ENCODE measurements at places on chromosomes 5 and 9. TPM values are rescaled to one million over a fixed set of nuclear protein-coding genes. Genes with fewer than 3 reads are reported as not detected.

Gene MAMDC4
- 7.6 TPM for total RNA-seq

- no peaks in the 10 kb centered on the region for H3K27me3 ChIP-seq
- no peak for DNase-seq
- no peaks in the 10 kb centered on the region for H3K36me3 ChIP-seq
- no peak overlapping the region for H3K4me3 ChIP-seq
Measured at GRCh38 chr5:39189292-39189955, 29.9 kb downstream of the FYB1 start.

DNA sequence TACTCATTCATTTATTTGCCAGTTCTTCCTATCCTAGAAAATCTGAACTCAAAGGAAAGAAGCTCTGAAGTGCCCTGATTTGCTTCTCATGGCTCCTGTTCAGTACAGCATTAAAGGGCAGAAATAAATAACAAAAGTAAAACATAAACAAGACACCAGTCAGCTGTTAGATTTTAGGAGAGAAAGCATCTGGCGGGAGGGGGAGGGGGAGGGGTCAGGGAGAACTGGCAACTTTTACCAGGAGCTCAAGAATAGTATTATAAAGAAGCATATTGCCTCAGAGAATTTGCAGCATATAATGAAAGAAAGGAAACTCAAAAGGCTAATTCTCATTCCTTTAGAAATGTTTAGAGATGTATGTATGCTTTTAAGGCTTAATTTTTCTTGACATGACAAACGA lies 68.1 kb downstream of the SEMA6A start:
- H3K4me3 ChIP-seq: no peak overlapping the region
- no peak for DNase-seq
- H3K4me1 ChIP-seq: no peaks in the 10 kb centered on the region

DNA sequence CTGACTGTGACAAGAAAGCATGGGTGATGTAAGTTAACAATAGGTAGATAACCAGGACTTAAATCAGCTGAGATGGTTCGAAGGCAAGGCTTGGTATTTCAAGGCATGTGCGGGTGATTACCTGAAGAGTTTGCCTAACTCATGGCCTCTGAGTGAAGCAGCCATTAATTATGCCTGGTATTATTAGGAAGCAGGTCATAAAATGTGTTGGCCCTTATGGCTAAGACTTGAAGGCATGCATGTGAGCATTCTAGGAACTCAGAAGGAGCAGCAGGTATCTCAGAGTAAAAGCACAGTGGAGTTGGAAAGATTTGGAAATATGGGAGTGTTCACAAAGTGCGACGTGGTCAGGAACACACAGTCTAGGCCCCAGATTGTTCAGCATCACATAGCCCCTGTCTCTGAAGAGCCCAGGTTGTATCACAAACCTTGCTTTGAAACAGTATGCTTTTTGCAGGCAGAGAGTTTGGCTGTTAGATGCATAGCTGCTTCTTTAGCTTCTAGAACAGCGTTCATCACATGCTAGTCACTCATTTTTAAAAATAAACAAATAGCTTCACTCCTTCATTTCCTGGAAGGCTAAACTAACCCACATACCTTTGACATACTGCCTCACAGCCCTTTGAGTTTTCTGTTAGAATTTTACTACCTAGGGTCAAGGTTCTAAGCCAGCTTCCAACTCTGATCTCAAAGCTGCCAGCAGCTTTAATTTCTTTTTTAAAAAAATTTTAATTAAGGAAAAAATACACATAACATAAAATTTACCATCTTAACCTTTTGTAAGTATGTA lies 2.1 kb downstream of the HEXB start:
- no peaks in the 10 kb centered on the region for H3K27me3 ChIP-seq
- no peak overlapping the region for H3K4me3 ChIP-seq
- peak overlapping the region; percentile 67 for H3K27ac ChIP-seq

DNA sequence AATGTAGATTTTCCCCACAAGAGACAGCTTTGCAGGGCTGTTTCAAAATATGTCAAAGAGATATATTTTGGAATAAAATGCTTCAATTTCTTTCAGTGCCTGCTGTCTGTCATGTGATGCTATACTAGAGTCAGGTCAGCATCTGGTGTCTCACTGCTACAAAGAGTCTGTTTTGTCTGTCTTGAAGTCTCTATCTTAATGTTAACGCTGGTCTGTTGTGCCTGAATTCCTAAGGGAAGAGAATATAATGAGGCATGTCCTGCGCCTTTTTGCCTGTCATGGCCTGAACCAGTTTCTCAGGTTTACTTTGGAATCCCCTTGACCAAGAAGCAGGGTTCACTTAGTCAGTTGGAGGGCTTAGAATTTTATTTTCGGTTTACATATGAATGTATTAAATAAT lies 176.4 kb downstream of the PDZD2 start:
- H3K4me3 ChIP-seq: no peak overlapping the region
- H3K27ac ChIP-seq: no peak overlapping the region
- DNase-seq: no peak
- no peaks in the 10 kb centered on the region for H3K4me1 ChIP-seq
- no peaks in the 10 kb centered on the region for H3K27me3 ChIP-seq

DNA sequence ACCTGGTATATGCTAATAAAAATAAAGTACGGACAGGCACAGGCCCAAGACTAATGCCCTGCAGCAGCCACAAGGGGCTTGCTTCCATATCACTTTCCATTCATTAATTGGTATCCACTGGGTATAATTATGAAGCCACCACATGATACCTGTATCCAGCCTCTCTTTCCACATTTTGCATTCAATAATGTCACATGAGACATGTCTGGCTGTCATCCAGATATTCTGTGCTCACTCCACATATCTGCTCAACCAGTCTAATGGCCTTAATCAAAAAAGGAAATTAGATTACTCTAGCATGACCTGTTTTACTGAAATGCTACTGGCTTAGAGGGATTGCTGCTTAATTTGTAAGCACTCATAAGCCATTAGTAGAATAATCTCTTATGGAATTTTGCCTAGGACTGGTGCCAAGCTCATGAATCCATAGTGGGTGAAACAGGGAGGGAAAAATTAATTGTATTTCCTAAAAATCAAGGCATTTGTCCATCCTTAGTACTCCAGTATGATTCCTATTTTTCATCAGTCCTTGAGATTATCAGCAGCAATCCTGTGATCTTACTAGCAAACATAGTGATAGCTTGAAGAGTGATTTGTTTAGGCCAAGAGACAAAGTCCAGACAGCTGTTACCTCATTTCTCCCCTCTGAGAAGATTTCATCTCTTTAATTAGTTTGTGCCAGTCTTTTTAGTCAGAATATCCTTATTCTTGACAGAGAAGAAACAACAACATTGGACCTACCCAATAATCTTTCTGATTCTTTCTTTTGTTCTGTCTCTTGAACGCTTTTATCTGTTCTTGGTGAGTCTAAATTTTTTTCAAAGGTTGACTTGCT lies 119.2 kb upstream of the ABCA1 start:
- H3K4me3 ChIP-seq: no peak overlapping the region
- DNase-seq: no peak
- no peaks in the 10 kb centered on the region for H3K27me3 ChIP-seq
- H3K27ac ChIP-seq: no peak overlapping the region
- H3K4me1 ChIP-seq: no peaks in the 10 kb centered on the region
- H3K36me3 ChIP-seq: no peaks in the 10 kb centered on the region

DNA sequence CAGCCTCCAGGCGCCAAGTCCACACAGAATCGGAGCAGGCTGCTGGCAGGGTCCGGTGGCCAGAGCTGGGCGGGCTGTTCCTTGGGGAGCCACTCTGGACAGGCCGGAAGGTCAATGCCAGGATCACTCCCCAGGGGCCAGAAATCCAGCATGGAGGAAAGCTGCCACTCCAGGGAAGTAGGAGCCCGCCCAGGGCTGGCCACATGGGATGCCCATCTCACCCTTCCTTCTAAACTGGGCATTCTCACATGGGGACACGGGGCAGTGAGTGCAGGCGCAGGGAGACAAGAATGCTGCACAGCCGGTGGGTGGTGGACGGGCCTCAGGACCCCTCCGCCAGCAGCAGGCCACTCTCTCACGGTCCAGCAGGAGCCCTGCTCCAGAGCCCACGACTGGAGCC lies 58.2 kb downstream of the ADAMTS2 start:
- H3K36me3 ChIP-seq: no peaks in the 10 kb centered on the region
- H3K4me3 ChIP-seq: no peak overlapping the region
- no peaks in the 10 kb centered on the region for H3K27me3 ChIP-seq
- DNase-seq: no peak
- no peaks in the 10 kb centered on the region for H3K4me1 ChIP-seq

- no peak overlapping the region for H3K27ac ChIP-seq
- no peak overlapping the region for H3K4me3 ChIP-seq
- no peak for DNase-seq
Measured at GRCh38 chr5:179771311-179771895, 22.4 kb upstream of the LTC4S start.

- no peak for DNase-seq
- no peak overlapping the region for H3K4me3 ChIP-seq
- H3K36me3 ChIP-seq: peaks cover 5% of the 10 kb centered on the region
- H3K27me3 ChIP-seq: no peaks in the 10 kb centered on the region
Measured at GRCh38 chr5:150024346-150024984, 23.9 kb downstream of the HMGXB3 start.

GRCh38 chr5:121479337-121479736 lies 372.3 kb upstream of the FTMT start:
- no peak for DNase-seq
- no peaks in the 10 kb centered on the region for H3K4me1 ChIP-seq
- H3K27ac ChIP-seq: no peak overlapping the region
- no peaks in the 10 kb centered on the region for H3K27me3 ChIP-seq
- H3K36me3 ChIP-seq: no peaks in the 10 kb centered on the region

Gene EDIL3
- not detected for total RNA-seq

Gene NELFB
- 55.8 TPM for total RNA-seq

DNA sequence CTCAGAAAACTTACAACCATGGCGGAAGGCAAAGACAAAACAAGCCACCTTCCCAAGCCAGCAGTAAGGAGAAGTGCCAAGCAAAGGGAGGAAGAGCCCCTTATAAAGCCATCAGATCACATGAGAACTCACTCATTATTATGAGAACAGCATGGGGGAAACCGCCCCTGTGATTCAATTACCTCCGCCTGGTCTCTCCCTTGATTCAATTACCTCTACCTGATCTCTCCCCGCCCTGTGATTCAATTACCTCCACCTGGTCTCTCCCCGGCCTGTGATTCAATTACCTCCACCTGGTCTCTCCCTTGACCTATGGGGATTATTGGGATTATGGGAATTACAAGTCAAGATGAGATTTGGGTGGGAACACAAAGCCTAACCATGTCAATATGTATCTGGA lies 467.3 kb upstream of the FTMT start:
- no peak overlapping the region for H3K27ac ChIP-seq
- no peaks in the 10 kb centered on the region for H3K27me3 ChIP-seq
- H3K4me1 ChIP-seq: no peaks in the 10 kb centered on the region
- no peak overlapping the region for H3K4me3 ChIP-seq

Gene REEP2
- total RNA-seq: 0.44 TPM

DNA sequence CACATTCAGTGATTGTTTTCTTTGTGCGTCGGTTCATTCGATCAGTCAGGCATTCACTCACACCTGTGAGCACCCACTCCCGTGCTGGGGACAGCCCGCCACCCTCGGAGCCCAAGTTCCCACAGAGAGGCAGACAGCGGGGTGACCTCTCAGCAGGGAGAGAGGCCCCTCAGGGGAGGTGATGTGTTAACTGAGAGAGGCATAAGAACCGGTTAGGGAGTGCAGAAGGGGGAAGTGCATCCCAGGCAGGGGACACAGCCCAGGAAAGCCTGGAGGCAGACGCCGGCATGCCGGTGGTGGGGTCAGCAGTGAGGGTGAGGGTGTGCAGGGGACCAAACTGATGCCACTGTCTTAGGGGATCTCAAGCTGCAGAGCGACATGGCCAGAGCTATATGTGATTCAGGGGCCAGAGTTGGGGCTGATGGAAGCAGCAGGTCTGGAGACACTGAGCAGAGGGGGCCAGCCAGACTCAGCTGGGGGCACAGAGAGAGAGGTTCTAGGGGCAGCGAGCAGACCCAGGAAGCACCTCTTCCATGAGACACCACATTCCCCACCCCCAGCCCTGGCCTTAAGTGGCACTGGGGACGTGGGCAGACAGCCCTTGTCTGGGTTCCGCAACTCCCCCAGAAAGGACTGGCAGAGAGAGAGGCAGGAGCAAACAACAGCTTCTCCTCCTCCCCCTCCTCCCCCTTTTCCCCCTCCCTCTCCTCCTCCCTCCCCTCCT lies 35.9 kb downstream of the HK3 start:
- H3K36me3 ChIP-seq: no peaks in the 10 kb centered on the region
- no peak overlapping the region for H3K27ac ChIP-seq
- H3K4me3 ChIP-seq: no peak overlapping the region

GRCh38 chr5:87051502-87052113 lies 216.1 kb upstream of the RASA1 start:
- no peak overlapping the region for H3K4me3 ChIP-seq
- no peaks in the 10 kb centered on the region for H3K27me3 ChIP-seq
- no peak for DNase-seq
- no peak overlapping the region for H3K27ac ChIP-seq
- H3K36me3 ChIP-seq: no peaks in the 10 kb centered on the region

DNA sequence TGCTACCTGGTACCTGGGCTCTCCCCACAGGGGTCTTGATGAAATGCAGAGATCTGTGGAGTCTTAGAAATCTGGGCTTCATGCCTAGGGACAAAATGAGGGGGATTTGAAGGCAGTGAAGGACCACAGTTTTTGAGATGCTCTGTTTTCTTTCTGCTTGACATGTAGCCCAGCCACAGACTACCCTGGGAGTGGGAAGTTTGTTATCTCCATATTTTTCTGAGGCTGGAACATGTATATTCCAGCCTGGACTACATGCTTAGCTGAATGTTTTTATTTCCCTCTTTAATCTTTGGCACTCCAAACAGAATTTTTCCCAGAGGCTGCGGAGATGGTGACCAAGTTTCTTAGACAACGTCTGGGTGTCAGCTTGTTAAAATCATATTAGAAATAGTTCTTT lies 252.9 kb downstream of the PAPPA start:
- no peak overlapping the region for H3K4me3 ChIP-seq
- H3K27ac ChIP-seq: no peak overlapping the region
- H3K4me1 ChIP-seq: no peaks in the 10 kb centered on the region
- no peaks in the 10 kb centered on the region for H3K36me3 ChIP-seq

DNA sequence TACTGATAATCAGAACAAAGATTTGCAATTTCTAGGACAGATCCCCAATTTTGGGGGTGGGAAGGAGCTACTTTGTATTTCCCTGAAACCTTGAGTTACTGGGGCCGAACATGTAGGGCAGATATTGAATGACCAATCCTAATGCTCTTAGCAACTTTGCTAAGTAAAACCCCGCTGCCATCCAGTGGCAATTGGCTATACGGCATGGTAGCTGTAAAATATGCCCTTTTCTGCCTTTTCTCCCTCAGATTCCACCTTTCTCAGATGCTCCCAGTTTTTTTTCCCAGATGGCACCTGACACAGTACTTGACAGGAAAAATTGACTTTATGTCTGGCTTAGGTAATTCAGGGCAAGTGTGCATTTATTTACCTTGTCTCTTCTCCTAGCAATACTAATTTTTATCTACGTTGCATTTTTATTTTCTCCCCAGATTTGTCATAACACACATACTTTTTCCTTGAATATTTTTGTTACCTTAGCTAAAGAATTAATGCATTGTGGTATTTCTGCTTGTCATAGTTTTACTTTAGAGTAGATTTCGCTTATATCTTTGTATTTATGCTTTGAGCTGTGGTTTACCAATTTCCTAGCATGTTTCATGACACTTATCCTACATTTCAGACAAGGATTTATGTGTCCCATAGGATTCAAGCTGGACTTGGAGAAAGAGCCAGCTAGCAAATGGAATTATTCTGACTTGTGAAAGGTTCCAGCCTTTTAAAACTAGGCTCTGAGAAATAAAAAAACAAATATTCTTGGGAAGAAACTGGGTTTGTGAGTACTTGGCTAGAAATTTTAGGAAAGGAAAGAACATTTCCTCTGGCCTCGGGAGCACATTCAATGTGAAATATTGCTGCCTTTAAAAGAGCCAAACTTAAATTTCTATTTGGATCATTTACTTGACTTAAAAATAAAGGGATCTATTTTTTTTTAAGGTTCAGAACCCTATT lies 37.4 kb downstream of the PIK3R1 start:
- peak; percentile 65 for DNase-seq
- H3K36me3 ChIP-seq: no peaks in the 10 kb centered on the region
- H3K4me1 ChIP-seq: peaks cover 38% of the 10 kb centered on the region
- H3K27ac ChIP-seq: no peak overlapping the region
